Skin of body (tissue), 3 donors: ENCODE measurements at places on chromosomes 12 and 14. TPM values are rescaled to one million over a fixed set of nuclear protein-coding genes. Genes with fewer than 3 reads are reported as not detected.

GRCh38 chr12:124718458-124718857 is 145.2 kb downstream of the SCARB1 start:
- DNase-seq, result no peak

ERP27 gene
- total RNA-seq, result 1.9 TPM

GRCh38 chr12:104063712-104064030 is 660 bp upstream of the HCFC2 start:
- DNase-seq, result no peak

SYNDIG1L gene
- not detected for total RNA-seq

LRRIQ1 gene
- 0.30 TPM for total RNA-seq

HOTAIR gene
- total RNA-seq, result 0.79 TPM

DNA sequence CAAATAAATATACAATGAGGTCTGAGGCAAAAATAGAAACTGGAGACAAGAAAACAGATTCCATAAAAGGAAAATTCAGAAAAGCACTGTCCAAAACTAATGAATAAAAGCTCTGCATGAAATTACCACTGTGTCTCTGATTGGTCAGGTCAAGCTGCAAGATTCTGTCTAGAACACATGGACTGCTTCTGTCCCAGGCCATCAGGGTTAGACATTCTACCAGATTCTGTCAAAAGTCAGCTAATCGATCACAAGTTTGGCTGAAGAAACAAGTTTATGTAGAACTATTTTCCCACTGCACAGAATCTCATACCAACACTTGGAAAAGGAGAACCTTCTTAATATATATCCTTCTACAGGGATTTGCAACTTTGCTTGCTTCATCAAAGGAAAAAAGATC is 223.0 kb downstream of the ITPR2 start:
- no peak for DNase-seq

DNA sequence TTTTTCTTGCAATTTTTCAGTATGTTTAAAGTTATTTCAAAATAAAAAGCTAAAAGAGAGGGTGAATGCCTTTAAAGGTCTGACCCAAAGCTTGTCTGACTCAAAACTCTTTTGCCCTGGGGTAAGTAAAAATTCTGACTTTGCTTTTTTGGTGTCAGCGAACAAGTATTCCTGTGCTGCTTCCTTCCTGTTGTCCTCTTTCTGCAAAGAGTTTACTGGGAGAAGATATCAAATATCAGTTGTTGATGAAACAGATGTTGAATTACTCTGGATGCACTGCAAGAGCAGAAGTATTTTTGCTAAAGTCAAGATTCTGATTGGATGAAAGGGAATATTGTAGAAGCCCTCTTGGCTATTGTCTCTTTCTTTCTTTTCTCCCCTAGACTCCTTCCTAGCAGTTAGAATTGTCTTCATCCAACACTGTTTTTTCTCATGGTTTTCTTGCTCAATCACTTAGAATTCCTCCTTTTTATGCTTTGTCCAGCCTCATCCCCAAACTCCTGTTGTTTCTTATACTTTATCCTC is 62.0 kb downstream of the DACT1 start:
- peak; percentile 13 for DNase-seq

KLRF2 gene
- total RNA-seq, result not detected

ENTPD5 gene
- 8.9 TPM for total RNA-seq

- DNase-seq, result no peak
These were observed 142.7 kb downstream of the KIF26A start for GRCh38 chr14:104280902-104281767.

DNA sequence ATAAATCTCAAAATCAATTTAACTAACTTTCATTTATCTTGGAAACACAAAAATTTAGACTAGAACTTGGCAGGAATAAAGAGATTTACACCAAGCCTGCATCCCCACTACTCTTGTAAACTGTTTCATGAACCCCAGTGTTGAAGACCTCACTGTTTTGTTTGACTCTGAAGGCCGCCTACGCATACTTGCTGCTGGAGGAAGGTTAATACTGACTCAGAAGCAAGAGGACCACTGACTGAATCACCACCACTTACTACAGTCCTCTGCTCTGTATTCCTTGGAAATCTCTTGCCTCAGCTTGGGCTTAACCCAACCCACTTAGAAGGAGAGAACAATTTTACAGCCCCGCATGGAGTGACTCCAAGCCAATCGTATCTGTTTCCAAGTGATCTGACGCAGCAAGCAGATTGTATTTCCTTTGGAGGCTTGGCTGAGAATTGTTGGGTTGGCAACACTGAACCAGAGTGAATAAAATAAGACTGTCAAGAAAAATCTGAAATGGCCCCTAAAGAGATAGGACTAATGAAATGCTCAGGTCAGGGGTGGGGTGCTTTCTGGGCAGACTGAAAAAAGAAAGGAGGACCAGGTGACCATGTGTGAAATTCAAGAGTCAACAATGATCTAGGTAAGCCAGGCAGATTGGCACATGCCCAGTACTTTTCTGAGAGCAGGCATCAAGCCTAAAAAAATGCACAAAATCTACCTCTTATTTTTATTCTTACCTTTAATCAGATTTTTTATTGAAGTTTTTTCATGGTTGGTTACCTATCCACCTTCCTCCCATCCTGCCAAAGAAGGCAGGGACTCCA is 248.6 kb downstream of the ZFP36L1 start:
- peak; percentile 91 for DNase-seq

DNA sequence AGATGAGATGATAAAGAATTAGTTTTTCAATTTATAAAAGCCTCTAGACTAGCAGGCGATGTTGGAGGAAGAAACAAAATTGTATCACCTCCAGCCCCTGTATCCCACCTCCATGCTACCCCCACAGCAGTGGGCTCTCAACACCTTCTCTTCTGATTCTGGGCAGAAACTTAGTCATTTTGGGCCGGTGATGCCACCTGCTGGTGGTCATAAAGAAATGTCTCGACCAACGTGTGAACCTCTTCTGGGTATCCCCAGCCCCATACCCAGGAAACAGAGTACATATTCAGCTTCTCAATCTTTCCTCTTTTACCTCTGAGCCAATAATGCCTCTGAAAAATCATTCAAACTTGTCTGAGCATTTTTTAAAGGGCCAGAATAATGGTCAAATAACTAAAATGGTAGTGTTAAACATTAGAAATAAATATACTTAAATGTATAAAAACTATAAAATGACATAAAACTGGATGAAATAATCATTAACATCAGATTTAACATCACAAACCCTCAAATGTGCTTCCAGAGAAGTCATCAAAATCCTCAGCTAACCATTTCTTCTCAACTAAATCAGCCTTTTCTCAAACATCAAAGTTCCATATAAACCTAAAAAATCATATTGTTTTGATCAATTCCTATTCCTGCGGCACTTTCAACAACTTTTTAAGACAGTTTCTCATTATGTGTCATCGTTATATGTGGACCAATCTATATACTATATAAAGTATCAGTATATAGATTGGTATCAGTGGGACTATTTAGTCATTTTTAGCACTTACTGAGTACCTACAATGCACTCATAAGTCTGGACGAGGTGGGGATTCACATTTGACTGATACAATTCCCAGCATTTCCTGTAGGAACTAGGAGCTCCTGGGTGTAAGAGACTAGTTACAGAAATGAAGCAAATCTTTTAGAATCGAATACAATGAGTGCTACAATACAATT is 69.4 kb downstream of the ATXN2 start:
- DNase-seq, result no peak

DNA sequence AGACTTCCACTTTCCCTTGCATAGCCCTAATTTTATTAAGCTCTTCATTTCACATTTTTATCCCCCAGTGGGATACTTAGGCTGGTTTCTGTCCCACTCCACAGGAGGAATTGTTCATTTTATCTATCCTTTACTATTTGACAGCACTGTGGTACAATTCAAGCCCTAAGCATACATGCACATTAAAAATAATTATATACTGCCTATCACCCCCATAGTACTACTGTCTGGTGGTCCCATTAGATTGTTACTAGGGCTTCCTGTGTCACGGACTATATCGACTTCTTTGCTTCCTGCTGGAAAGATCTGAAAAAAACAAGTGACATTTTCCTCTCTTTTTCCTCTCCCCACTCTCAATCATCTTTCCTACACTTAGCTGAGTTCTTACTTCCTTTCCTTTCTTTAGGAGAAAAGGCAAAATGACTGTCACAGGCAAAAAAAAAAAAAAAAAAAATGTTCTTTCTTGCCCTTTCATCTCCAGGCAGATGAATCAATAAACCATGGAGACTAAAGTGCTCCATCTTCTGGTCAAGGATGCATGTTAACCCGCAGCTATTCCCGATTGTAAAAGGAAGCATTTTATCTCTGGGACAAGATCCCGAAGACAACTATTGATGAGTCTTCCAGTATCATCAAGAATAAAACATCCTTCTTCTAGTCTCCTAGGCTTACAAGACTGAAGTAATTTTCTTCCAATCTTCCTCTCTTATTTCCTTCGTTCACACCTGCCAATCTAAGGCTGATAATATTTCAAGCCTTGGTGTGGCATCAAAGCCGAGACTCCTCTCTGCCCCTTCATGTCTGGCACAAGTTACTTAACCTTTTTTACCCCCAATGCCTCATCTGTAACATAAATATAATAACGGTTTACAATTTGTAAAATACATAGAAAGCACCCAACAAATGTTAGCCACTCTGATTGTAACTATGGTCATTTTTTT is 94.4 kb upstream of the PLEKHG7 start:
- DNase-seq, result peak; percentile 24

RD3L gene
- total RNA-seq, result not detected

DNA sequence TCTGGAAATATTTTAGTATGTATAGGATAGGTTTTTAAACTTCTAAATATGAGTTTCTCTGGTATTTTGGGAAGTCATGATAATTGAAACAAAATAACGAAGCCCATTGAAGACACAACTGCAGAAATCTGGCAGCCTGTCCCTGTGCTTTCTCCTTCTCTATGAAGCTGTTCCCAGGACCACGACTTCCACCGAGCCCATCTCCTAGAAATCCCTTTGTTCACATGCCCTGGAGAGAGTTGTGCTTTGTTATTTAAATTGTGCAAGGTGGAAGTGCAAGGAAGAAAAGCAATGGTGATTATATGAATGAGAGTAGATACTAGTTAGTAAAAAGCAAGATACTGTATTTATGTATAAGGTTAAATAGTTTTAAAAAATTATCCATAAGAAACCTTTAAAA is 32.2 kb downstream of the STK38L start:
- no peak for DNase-seq

GRCh38 chr14:67680941-67681340 is 6.5 kb upstream of the VTI1B start:
- DNase-seq, result no peak

BLOC1S1 gene
- total RNA-seq, result 47.4 TPM

- DNase-seq, result peak; percentile 20
These were observed 2.7 kb downstream of the TGFB3 start for GRCh38 chr14:75979071-75979571.

GRCh38 chr12:237026-237815 is 23.3 kb upstream of the SLC6A12 start:
- DNase-seq, result no peak

DNA sequence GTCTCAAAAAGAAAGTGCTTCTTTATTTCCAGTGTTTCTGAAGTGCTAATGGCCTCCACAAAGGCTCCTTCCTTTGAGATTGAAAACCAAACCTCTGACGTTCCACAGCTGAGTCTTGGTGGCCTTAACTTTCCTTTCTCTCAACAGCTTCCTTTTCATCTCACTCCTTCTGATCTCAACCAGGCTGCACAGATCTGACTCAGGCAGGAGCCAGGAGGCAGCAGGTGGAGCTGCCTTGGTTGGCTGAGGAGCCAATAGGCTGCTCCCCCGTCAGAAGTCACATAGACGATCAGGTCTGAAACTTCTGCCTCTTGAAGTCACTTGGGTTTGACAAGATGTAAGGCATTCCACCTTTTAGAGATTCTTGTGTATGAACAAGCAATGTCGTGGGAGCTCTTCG is 9.1 kb upstream of the KCNA5 start:
- no peak for DNase-seq

DNA sequence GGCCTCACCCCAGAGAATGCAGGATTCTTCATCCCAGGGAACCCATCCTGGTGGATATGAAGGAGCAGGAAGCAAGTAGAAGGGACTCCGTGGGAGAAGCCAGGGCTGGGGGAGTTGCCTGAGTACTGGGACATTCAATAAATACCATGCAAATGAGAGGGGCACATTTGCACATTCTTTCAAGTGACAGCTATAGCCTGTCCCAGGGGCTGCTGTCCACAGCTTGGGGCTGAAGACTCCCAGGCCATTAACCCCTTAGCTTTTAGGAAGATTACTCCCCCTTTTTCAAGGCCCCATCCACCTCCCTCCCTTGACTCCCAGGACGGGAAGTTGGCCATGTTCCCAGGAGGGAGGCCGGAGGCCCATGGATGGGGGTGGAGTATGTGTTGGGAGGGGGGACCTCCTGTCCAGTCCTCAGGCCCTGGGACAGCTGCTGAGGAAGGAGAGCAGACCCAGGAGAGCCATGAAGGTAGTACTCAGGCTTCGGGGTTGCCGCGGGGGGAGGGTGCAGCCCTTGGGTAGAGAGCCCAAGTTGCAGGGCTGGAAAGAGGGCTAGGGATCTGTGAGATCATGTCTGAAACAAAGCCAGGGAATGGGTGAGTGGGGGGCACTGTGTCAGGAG is 974 bp upstream of the TNS2 start:
- DNase-seq, result peak; percentile 81

DNA sequence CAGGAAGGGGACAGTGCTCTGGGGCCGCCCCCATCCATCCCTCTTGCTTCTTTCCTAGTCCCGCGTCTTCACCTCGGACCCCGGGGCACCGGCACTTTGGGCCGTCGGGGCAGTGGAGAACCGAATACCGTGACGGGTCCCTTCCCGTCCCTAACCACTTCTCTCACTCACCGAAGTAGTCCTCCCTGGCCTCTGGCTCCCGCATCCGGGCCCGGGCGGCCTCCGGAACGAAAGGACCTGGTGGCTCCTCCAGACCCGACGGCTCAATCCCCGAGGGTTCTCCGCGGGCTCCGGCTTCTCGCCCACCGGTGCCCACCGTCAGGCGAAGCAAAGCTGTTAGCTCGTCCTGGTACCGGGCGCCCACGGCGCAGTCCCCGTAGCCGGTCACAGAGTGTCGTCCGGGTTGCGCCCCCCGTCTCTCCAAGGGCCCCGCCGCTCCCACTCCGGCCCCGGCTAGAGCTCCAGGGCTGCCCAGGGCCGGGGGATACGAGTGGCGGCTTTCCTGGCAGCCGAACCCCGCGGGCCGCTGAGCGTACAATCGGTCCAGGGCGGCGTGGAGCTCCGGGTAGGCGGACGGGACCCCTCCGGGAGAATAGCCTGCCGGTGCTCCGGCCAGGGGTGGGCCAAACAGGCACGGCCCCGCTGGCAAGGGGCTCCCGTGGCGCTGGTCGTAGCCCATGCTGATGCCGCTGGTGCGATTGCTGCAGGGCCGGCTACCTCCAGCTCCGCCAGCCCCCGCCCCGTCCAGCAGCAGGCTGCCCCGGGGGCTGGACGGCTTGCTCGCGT is 1.1 kb downstream of the AJUBA start:
- no peak for DNase-seq

DNA sequence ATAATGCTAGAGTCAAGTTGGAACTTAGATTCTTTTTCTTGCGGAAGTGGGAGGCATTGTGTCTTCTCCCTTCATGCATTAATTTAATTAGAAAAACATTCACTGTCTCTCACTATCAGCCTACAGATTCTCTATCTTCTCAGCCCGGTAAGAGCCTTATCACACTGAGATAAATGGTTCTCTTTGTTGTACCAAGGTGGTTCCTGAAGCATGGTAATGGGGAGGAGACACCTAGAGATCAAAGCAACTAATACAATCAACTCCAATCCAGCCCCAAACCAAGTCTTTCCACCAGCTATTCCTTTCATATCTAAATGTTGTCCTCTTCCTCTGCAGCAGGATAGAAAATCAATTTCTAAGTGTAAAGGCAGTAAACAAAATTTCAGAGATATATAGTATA is 210.8 kb downstream of the DAD1 start:
- DNase-seq, result no peak
